ENCODE measurements at places on chromosomes 4 and X.

- no peak for DNase-seq
Observed at GRCh38 chr4:142081025-142081424, 444.6 kb downstream of the IL15 start.

DNA sequence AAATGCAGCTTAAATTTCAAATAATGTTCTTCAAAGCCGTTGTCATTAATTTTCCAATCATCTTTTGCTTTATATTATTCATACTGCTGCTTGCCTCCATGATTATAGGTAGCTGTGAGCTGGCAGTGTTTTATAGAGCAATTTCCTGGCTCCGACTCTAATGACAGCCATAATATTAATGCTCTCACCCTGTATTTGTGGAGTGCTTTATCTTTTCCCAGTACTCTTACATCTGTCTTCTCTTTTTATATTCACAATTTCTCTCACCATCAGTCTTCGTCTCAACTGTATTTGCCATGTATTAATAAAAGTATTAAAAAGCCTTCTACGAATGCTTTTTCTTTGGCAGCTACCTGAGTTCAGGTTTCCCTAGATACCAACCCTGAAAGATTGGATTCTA is 21.0 kb downstream of the ATXN3L start:
- no peak for DNase-seq

- no peak for DNase-seq
Observed at GRCh38 chrX:56600141-56600540, 36.7 kb downstream of the UBQLN2 start.

DNA sequence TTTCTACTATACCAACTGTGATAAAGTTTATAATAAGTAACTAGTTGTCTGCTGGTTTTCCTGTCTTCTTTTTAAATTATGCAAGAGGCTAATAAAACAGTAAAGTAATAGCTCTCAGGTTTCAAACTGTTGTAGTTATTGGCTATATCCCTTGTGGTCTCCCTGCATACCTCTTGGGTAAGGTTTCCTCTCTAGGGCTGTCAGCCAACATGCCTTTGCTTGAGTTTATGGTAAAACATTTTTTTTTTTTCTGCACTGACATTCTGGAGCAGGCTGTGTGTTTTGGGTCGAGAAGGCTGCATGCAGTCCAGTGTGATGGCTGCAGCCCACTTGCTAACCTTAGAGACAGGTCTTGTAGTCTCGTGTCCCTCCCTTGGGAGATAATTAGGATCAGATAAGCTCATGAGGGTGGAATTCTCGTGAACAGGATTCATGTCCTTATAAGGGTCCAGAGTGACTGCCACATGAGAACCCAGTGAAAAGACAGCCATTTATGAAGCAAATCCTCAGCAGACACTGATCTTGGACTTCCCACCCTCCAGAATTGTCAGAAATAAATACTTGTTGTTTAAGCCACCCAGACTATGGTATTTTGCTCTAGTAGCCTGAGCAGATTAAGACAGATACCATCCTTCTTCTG is 831.2 kb downstream of the CCSER1 start:
- DNase-seq, result no peak

DNA sequence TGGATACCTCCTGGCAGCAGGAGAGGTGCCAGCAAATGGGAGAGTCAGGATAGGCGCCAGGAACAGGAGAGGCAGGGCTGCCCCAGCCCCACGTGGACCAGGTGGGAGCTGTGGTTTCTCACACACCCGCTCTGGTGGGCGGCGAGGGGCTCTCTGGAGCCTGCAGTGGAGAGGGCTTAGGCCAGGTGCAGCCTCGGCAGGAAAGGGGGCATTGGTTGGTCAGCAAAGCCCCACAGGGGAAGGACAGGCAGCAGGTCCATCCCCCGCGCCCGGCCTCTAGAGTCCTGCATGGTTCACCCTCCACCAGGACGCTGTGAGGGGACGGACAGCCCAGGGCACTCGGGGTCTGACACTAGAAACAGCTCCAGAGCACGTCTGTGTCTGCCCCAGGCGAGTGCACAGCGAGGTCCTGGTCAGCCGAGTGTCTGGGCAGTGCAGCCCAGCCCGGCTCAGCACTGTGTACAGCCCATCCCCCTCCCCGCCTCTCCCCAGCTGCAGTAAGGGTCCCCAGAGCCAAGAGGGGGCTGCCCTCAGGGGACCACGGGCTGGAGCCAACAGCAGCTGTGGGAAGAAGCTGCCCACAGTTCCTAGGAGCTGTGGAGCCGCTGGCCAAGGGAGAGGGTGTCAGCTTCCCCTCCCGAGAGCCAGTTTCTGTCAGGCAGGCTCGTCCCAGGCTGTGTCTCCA is 8.2 kb downstream of the ATP5ME start:
- no peak for DNase-seq

DNA sequence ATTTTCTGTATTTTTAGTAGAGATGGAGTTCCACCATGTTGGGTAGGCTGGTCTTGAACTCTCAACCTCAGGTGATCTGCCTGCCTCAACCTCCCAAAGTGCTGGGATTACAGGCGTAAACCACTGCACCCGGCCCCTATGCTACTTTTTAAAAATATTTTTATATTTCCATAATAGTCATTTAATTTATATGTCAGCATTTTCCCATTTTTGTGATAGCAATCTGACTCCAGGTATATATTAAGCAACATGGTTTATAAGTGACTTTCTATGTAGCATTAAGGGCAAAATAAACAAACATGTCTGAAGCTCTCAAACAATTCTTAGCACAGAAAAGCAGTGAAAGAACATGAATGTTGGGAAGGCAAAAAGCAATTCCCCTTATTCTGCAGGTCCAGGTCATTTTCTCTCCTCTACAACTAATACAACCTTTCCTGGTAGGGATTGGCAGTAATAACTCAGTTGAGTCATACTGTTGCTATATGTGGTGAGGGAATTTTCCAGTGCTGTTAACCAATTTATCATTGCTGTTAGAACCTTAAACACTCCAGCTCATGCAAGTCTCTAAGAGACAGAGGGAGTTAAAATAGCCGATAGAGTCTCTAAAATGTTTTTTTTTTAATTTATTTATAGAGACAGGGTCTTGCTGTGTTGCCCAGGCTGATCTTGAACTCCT is 24.0 kb downstream of the SMIM14 start:
- no peak for DNase-seq

- no peak for DNase-seq
Observed at GRCh38 chrX:127177966-127178365, 358.4 kb downstream of the PRR32 start.

GRCh38 chr4:24471486-24472160 is 112.7 kb downstream of the DHX15 start:
- DNase-seq, result no peak

DNA sequence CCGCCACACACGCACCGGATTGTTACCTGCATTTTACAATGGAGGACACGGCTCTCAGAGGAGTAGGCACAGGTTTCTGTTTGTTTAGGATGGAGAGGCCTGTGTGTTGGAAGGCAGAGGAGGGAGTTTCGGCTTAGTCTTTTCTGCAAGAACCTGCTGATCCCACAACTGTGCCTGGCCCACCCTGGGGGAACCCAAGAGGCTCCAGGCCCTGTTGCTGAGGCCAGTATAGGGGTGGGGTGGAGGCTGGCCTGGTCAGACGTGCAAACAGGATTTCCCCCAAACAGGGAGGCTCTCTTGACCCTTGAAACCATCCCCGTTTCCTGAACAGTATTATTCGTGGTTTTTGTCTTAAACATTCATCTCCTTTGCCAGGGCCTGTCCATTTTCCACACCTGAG is 772 bp upstream of the SLC49A3 start:
- DNase-seq, result no peak

DNA sequence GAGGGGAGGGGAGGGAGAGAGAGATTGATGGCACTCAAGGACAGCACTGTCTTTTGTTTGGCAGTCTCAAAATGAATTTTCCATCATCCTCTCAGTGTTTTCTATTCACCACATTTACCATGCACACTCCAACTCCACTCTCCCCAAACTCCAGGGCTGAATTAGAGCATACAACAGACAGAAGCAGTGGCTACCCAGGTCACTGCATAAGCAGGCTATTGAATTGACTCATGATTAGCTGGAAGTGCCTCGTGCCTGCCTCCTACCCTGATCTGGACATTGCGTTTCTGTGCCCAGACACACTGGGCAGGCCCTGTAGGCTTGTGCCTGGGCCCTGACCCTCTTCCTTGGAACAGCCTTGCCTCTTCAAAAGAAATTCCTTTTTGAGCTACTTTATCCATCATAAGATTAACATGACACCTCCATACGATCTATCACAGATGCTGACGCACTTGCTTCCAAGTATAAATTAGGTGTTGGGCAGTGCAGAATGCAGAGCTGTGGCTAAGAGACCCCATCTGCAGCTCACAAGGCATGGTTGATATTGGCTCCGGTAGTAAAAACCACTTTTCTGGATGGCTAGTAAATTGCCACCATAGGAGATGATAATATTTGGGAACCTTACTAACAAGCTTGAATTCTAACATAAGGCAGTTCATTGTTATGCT is 752.9 kb downstream of the RPA4 start:
- no peak for DNase-seq

DNA sequence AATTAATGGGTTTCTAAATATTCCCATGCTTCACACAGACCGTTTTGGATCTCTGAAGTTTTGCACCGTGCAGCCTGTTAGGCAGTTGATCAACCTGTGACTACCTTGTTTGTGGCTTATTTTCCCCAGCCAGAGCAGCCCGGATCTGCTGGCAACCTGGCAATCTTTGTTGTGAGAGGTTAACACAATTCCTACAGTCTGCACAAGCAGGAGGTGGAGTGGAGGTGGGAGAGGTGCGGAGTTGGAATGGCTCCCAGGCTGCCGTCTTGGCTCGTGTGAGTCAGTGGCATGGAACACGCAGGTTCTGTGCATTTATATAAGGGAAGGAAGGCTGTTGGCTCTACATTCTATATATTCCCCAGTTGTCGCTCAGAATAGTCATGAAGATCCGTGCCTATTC is 70.9 kb upstream of the STOX2 start:
- DNase-seq, result no peak

GRCh38 chr4:173246719-173247118 is 78.1 kb downstream of the GALNT7 start:
- no peak for DNase-seq

- no peak for DNase-seq
Observed at GRCh38 chrX:45758319-45758718, 557.6 kb upstream of the DIPK2B start.

GRCh38 chr4:41217020-41217333 is 2.6 kb upstream of the APBB2 start:
- no peak for DNase-seq

Measured in kidney capillary endothelial cell (primary cell).